ENCODE measurements at places on chromosomes 7 and 10.

GRCh38 chr7:140672382-140673062 lies at the start of gene ADCK2:
Gene ADCK2, plus strand, starts transcription at chr7:140672945. Its CDS starts 386 bp downstream, at chr7:140673331.
- no peak for DNase-seq

- DNase-seq = no peak
These were observed 991.5 kb downstream of the NRG3 start for GRCh38 chr10:82866424-82867020.

GRCh38 chr10:48389272-48389671 lies 82.8 kb downstream of the MAPK8 start:
- DNase-seq = no peak

DNA sequence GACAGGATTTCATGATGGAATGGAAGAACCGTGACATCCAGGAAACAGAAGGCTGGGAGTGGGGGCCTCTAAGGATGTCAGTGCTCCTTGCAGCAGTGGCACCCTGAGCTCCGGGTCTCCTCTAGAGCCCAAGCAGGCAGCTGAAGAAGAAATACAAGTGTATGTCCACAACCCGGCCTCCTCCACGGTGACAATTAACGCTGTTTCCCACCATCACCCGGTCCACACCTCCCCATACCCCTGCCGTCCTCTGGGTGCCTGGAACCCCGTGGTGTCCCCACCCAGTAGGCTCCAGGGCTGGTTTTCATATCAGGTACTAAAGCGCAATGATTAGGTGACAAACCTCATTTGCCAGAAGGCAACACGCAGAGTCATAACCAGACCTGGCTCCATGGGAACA lies 30.3 kb downstream of the GRID1 start:
- DNase-seq = no peak

DNA sequence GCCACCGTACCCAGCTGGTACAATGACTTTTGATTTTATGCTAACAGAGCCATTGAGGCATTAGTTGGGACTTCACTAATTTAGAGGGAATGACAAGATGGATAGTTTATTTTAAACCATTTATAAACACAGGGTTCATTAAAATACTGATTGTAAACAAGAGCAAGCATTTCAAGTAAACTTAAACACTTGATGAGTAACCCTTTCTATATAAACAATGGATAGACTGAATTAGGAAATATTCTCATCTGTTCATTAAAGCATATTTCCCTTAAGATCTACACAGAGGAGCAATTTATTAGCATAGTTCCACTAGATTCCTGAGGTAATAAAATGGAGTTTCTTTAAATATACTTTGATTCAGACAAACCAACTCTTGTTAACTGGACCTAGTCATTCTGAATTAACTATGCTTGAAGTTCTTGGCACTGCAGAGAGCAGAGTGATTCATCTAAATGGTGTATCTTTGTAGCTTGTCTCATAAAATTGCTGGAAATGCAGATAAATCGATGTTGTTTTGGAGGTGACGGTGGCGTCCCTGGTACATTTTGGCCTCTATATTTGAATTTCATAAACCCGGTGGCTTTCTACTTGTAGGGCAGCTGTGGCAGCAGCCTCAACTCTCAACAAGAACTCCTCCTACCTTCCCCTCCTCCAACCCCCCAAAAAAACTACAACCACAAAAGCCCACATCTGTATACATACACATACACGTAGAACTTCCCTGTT lies 15.4 kb upstream of the VDAC2 start:
- DNase-seq = peak; percentile 50

GRCh38 chr10:89032141-89032891 lies 41.7 kb downstream of the FAS start:
- peak; percentile 61 for DNase-seq

DNA sequence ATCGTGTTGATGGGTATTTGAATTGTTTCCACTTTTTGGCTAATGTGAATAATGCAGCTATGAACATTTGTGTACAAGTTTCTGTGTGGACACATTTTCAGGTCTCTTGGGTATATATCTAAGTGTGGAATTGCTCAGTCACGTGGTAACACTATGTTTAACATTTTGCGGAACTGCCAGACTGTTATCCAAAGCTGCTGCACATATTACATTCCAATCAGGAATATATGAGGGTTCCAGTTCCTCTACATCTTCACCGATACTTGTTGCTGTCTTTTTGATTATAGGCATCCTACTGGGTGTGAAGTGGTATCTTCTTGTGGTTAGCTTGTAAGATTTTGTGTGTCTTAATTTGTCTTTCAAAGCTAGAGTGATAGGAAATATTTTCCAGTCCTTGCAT lies 6.8 kb downstream of the PTPN12 start:
- no peak for DNase-seq
